Stimulated activated naive B cell treated with anti-CD40 and anti-IgM and Interleukin-4, amounts not matched to agents 10 μg/mL and 1 μg/mL and 100 μg/mL, for 72 hours (primary cell): ENCODE measurements at places on chromosomes 12 and 14.

DNA sequence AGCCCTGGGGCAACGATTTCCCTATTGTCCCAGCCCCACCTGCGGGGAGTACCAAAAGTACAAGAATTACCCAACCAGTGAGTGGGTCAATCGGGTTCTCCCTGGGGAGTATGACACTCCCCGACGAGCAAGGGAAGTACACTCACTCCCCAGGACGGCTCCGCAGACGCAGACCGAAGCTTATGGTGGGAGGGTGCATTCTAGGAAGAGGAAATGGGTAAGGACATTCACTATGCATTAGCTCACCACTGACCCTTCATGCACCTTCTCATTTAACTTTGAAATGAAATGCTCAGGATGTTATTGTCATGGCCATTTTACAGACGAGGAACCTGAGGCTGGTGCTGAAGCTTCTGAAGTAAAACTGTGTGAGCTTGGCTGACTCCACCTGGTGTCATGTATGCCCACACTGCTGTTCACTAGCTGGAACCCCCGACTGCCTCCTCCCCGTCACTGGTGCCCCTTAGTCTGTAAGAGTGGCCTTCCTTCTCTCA, 45.8 kb upstream of the TMED10 start:
- H3K4me1 ChIP-seq = peaks cover 31% of the 10 kb centered on the region
- peak; percentile 71 for DNase-seq

DNA sequence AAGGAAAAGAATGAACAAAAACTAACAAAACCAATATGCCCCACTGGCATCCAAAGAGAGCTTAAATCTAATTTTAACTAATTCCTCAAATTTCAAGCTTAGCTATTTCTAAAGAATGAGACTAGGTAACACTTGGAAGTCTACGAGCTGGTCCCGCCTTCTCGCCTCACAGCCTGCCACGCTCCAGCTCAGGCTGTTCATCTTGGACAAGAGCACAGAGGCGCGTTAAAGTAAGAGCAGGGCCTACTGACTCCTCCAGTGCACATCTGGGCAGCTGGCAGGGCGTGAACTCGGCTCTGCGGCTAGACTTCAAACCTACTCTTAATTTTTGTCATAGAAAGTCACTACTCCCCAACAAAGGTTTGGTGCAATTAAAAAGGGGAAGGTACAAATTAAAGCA, 64.6 kb downstream of the DICER1 start:
- no peak overlapping the region for H3K27ac ChIP-seq
- H3K4me1 ChIP-seq = no peaks in the 10 kb centered on the region
- H3K27me3 ChIP-seq = no peaks in the 10 kb centered on the region
- no peak overlapping the region for H3K4me3 ChIP-seq

DNA sequence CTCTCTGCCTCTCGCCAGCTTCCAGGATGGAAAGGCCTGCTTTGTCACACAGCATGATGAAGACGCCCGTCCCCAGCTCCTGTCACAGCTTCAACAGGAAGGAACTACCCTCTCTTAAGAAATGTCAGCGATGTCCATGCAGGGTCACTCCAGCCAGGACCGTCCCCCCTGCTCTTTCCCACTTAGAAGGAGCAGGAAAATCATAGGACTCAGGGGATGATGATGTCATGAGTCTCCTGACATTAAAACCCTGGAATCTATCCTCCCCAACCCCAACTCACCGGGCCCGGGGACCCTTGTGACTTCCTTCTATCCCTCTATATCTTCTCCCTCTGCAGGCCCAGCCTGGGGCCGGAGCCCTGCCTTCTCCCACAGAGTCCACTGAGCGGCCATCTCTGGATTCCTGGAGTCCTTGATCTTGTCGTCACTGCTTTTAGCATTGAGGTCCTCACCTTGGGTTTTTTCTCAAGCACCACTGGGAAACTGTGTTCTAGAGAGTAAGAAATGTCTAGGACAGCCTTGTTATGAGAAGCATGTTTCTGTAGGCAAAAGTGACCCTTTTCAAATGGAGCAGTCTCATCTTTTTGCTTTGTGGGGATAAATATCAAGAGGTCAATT, 42.8 kb upstream of the P2RX7 start:
- no peaks in the 10 kb centered on the region for H3K36me3 ChIP-seq
- peaks cover 15% of the 10 kb centered on the region for H3K4me1 ChIP-seq
- no peaks in the 10 kb centered on the region for H3K27me3 ChIP-seq
- no peak overlapping the region for H3K27ac ChIP-seq

GRCh38 chr12:88241862-88242570, 99.9 kb downstream of the TMTC3 start:
- no peaks in the 10 kb centered on the region for H3K4me1 ChIP-seq
- DNase-seq = no peak
- H3K4me3 ChIP-seq = no peak overlapping the region
- no peaks in the 10 kb centered on the region for H3K27me3 ChIP-seq

GRCh38 chr14:90576981-90577660, 180.3 kb downstream of the CALM1 start:
- H3K27ac ChIP-seq = no peak overlapping the region
- no peaks in the 10 kb centered on the region for H3K4me1 ChIP-seq
- no peak for DNase-seq
- no peaks in the 10 kb centered on the region for H3K27me3 ChIP-seq

DNA sequence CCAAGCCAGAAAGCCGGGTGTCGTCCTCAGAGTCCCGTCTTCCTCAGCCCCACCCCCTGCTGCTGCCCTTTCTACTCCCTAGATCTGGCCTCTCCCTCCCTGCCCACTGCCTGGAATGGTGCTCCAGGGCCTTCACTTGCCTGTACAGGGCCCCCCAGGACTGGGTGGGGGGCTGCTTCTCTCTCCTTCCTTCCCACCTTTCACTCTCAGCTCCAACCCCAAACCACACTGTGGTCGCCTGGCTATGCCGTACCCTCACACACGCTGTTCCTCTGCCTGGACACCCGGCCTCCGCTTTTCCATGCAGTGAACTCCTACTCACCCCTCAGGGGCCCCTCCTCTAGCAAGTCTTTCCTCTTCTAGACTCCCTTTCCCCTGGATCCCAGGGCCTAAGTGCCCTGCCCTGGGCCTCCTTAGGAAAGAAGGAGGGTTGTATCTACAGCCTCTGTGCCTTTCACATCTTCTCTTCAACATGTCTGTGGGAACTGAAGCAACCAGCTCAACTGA, 25.5 kb upstream of the DIO3 start:
- no peak for DNase-seq
- H3K27me3 ChIP-seq = peaks cover 11% of the 10 kb centered on the region
- peak overlapping the region; percentile 89 for H3K27ac ChIP-seq

GRCh38 chr14:48890333-48890732, 695.8 kb downstream of the RPS29 start:
- no peak overlapping the region for H3K4me3 ChIP-seq
- H3K27ac ChIP-seq = no peak overlapping the region
- DNase-seq = no peak
- H3K27me3 ChIP-seq = no peaks in the 10 kb centered on the region

DNA sequence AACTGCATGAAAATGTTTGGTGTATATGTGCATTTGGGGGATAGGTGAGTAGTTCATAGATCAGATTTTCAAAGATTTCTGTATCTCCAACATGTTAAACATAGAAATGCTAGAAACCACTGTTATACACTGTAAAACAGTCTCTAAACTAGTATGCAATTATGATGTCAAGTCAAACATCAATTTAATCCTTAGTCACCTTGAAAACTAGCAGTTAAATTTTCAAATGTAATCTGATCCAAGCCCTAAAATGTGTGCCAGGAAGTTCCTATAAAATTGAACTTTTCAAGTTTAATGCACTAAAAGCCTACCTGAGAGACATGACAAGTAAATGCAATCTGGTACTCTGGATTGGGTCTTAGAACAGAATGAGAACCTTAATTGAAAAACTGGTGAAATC, 14.5 kb downstream of the SLC35F4 start:
- H3K27me3 ChIP-seq = peaks cover 5% of the 10 kb centered on the region
- no peak overlapping the region for H3K4me3 ChIP-seq
- DNase-seq = no peak
- no peaks in the 10 kb centered on the region for H3K4me1 ChIP-seq

DNA sequence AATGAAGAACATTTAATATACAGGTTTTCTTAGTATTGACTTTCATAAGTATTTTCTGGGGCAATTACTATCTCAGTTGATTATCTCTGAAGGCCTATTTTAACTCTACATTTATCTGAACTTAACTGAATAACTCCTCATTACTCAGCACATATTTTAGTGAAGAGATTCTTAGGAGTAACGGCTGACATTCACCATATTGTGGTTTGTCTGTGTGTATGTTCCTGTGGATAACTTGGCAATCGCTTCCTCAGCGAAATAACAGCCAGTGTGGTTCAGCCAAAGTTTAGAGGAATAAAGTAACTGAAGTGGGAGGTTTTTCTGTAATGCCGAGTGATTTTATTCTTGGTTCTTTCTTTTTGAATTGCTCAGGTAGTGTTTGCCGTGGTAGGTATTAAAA, 168.0 kb downstream of the RAD51B start:
- no peaks in the 10 kb centered on the region for H3K27me3 ChIP-seq
- H3K4me3 ChIP-seq = no peak overlapping the region
- H3K4me1 ChIP-seq = peaks cover 5% of the 10 kb centered on the region
- DNase-seq = no peak
- H3K27ac ChIP-seq = no peak overlapping the region

DNA sequence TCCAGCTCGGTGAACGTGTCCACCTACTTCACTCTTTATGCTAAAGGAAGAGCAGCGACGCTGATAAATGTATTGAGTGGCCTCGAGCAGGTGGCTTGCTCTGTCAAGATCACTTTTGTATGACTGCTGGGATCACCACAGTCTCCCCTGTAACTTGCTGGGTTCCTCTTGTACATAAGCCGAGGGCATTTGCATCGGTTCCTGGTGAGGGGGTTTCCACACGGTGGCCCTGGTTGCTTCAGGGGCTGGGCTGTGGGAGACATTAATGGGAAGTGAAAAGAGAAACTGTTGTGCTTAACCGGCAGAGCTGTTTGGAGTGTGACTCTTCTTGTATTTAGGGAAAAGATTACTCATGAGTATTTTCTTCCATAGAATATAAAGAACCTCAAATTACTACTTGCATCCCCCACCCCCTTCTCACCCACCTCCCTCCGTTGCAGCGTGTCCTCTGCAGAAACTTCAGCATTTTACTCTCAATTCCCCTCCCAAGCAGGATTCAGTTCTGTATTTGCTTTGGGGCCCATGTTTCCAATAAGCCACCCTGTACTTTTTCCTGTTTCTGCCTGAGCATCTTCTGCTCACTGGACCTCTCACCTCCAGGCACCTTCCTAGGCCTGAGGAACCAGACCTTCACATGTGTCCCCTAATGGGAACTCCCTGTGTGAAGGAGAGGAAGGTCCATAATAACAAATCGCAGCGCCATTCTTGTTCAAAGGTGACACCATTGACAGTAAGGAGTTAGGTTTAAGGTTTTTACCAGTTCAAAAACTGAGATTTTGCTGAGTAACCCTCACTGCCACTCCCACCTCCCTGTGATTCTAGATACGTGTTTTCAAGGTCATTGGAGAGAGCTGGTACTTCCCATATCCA, 187.0 kb downstream of the ETV6 start:
- H3K4me1 ChIP-seq = peaks cover 65% of the 10 kb centered on the region
- peak overlapping the region; percentile 95 for H3K27ac ChIP-seq
- H3K36me3 ChIP-seq = peaks cover 35% of the 10 kb centered on the region

- H3K4me3 ChIP-seq = no peak overlapping the region
- no peak overlapping the region for H3K27ac ChIP-seq
- H3K36me3 ChIP-seq = no peaks in the 10 kb centered on the region
- H3K27me3 ChIP-seq = no peaks in the 10 kb centered on the region
- no peak for DNase-seq
- no peaks in the 10 kb centered on the region for H3K4me1 ChIP-seq
Measured at GRCh38 chr12:12546314-12546772, 16.3 kb downstream of the DUSP16 start.

DNA sequence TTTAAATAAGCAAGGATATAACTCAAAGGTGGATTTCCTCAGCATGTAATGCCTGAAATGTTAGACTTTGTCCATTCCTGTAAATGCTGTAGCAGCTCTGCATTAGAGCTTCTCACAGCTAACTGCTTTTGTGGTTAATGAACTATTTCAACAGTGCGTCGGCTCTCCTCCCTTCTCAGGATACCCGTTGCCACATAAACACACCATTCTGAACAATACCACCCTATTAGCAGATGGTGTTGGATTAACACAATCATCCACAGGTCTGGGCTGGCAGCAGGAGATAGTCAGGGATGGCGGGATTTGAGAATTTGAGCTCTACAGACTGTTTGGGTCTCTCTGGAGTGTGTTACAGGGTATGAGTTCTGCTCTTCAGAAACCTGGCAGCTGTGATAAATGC, 33.5 kb upstream of the C12orf42 start:
- no peak for DNase-seq
- peaks cover 3% of the 10 kb centered on the region for H3K36me3 ChIP-seq
- no peak overlapping the region for H3K4me3 ChIP-seq
- H3K27ac ChIP-seq = no peak overlapping the region

GRCh38 chr12:85632390-85632789, 203.8 kb downstream of the RASSF9 start:
- no peak overlapping the region for H3K27ac ChIP-seq
- DNase-seq = no peak
- H3K27me3 ChIP-seq = no peaks in the 10 kb centered on the region

DNA sequence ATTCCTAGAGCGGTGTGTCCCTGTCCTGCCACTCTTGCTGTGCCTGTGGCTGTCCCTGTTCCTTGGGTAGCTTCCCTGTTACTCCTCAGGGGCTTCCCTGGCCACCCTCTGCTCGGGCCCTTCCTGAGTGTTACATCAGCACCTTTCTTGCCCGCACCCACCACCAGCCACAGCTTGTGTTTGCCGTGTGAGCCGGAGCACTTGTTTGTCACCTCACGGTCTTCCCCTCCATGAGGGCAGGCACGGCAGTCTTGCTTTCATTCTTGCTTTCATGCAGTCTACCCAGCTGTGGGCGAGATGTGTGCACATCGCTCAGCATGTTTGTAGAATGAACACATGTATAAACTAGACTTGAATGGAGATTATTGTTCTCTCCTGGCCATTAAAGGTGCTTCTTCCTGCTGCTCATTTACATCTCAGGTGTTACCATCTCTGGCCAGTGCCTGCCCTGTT, 42.0 kb downstream of the TRAF3 start:
- H3K27ac ChIP-seq = peak overlapping the region; percentile 91
- H3K4me3 ChIP-seq = peak overlapping the region; percentile 73
- H3K36me3 ChIP-seq = peaks cover 47% of the 10 kb centered on the region
- peak; percentile 53 for DNase-seq
- peaks cover 77% of the 10 kb centered on the region for H3K4me1 ChIP-seq
- no peaks in the 10 kb centered on the region for H3K27me3 ChIP-seq

DNA sequence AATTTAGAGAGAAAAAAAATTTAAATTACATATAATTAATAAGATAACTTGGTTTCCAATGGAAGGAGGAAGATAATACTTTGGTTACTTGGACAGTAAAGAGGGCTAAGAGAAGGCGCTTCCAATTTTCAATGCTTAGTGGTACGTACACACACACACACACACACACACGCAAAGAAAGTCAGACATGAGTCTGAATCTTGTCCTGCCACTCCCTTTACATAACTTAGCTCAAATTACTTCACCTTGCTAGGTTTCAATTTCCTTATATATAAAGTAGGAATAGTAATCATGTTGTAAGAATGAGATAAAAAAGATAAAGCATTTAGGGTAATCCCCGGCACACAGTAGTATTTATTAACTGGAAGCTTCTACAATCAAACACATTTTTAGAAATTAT, 39.7 kb upstream of the VCPKMT start:
- DNase-seq = no peak
- H3K27me3 ChIP-seq = no peaks in the 10 kb centered on the region
- H3K36me3 ChIP-seq = peaks cover 21% of the 10 kb centered on the region

GRCh38 chr12:131619106-131619642, 91.7 kb upstream of the SFSWAP start:
- no peak for DNase-seq
- H3K27me3 ChIP-seq = peaks cover 61% of the 10 kb centered on the region
- no peaks in the 10 kb centered on the region for H3K4me1 ChIP-seq
- H3K27ac ChIP-seq = no peak overlapping the region
- H3K36me3 ChIP-seq = no peaks in the 10 kb centered on the region

- H3K27ac ChIP-seq = no peak overlapping the region
- H3K27me3 ChIP-seq = peaks cover 4% of the 10 kb centered on the region
- no peak for DNase-seq
Measured at GRCh38 chr12:66808606-66809005, 129.7 kb upstream of the GRIP1 start.
